HT-29 (cell line): ENCODE measurements at places on chromosomes 3 and 15. TPM values are rescaled to one million over a fixed set of nuclear protein-coding genes. Genes with fewer than 3 reads are reported as not detected.

The MOBP gene
- not detected in 2 replicates for total RNA-seq

DNA sequence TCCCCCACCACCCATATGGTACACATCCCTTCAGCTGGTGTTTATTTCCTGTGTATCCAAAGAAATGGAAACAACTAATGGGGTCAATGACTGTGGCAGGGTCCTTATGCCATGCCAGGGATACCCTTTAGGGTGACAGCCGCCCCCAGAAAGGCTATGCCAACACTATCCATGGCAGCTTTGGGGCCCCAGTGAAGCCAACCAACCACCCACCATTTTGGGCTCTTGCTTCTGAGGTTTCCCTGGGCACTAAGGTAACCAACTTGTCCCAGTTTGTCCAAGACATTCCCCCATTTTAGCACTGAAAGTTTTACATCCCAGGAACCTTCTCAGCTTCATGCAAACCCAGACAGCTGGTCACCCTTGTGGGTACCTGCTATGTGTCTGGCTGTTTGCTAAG, 233.1 kb downstream of the VPS13C start:
- DNase-seq, result no peak

The MPI gene
- total RNA-seq, result 61.3 and 81.8 TPM in 2 replicates

The STRA6 gene
- total RNA-seq, result 14.3 and 14.7 TPM in 2 replicates

The TMEM108 gene
- not detected in 2 replicates for total RNA-seq

The ECE2 gene
- total RNA-seq, result not detected in 2 replicates

DNA sequence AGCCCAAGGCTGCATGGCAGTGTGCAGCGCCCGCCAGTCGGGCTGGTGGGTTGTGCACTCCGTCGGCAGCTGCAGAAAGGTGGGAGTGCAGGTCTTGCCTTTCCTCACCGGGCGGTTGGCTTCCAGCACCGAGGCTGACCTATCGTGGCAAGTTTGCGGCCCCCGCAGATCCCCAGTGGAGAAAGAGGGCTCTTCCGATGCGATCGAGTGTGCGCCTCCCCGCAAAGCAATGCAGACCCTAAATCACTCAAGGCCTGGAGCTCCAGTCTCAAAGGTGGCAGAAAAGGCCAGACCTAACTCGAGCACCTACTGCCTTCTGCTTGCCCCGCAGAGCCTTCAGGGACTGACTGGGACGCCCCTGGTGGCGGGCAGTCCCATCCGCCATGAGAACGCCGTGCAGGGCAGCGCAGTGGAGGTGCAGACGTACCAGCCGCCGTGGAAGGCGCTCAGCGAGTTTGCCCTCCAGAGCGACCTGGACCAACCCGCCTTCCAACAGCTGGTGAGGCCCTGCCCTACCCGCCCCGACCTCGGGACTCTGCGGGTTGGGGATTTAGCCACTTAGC, 4.3 kb downstream of the ISL2 start:
- peak; percentile 85 for DNase-seq

The LRCH3 gene
- 30.6 and 36.5 TPM in 2 replicates for total RNA-seq

The UBR1 gene
- total RNA-seq, result 20.2 and 23.6 TPM in 2 replicates

GRCh38 chr3:168341192-168341815, 245.6 kb upstream of the GOLIM4 start:
- DNase-seq, result no peak

GRCh38 chr3:133112666-133113065, 74.5 kb downstream of the TMEM108 start:
- no peak for DNase-seq

DNA sequence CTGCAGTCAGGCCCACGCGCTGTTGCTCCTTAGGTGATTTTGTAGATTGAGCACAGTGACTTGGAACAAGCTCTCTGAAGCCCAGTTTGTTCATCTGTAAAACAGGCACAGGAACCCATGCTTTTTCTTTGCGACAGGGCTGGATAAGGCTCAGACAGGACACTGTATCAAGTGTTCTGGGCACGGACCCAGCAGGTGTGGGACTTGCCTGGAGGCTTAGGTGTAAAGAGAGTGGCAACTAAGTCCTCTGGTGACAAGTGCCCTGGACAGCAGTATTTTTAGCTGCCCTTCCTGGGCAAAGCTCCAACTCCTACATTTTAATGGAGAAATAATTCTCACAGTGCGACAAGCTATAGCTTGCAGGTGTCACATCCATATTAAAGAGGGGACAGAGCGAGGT, 32.2 kb downstream of the CD276 start:
- DNase-seq, result no peak

The IGSF11 gene
- total RNA-seq, result not detected in 2 replicates

The FAM174B gene
- 14.4 and 19.7 TPM in 2 replicates for total RNA-seq

- no peak for DNase-seq
These were observed 2.1 kb upstream of the PTPRG start for GRCh38 chr3:61559136-61559731.

DNA sequence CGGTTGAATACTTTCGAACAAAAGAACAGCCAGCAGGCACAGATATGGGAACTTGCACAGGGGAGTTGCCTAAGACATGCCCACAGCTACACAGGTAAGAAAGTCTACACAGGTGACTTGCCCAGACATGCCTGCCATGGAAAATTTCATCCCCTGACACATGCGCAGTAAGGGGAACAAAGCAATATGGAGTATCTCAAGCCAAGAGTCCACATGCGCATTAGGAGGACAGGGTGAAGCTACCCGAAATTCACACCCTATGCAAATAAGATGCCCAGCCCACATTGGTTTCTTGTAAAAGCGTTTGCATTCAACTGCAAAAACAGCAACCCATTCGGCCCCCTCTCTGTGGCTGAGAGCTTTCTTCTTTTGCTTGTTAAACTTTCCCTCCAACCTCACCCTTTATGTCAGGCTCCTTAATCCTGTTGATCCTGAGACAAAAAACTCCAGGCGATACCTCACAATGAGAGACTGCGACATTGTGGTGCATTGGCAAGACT, 49.3 kb upstream of the TRPM1 start:
- DNase-seq, result no peak

GRCh38 chr3:50222169-50222528, 13.9 kb upstream of the GNAI2 start:
- DNase-seq, result no peak

The ITPKA gene
- 7.3 and 9.7 TPM in 2 replicates for total RNA-seq

- DNase-seq, result no peak
These were observed 154.1 kb downstream of the EPHB1 start for GRCh38 chr3:134949150-134949549.

DNA sequence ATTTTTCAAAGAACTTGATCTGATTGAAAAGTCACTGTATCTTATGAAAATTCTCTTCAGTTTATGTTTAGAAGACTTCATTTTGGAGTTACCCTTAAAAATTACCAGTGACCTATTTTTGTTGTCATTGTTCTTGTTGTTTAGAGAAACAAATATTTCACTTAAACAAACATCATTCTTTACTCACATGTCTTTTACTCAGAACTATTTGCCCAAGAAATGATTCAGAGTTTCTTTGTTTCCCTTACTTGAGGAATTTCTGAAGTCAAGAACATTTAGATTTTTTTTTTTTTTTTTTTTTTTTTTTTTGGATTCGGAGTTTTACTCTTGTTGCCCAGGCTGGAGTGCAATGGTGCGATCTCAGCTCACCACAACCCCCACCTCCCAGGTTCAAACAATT, 259.6 kb upstream of the UBE2E1 start:
- DNase-seq, result no peak

- DNase-seq, result no peak
These were observed 184.0 kb downstream of the GOLGA6L6 start for GRCh38 chr15:20357481-20358065.

GRCh38 chr3:126179825-126180476, 435 bp downstream of the ALDH1L1 start:
- DNase-seq, result no peak

The LIPH gene
- 5.3 and 11.6 TPM in 2 replicates for total RNA-seq

GRCh38 chr15:96457841-96458240, 127.3 kb downstream of the NR2F2 start:
- DNase-seq, result no peak

DNA sequence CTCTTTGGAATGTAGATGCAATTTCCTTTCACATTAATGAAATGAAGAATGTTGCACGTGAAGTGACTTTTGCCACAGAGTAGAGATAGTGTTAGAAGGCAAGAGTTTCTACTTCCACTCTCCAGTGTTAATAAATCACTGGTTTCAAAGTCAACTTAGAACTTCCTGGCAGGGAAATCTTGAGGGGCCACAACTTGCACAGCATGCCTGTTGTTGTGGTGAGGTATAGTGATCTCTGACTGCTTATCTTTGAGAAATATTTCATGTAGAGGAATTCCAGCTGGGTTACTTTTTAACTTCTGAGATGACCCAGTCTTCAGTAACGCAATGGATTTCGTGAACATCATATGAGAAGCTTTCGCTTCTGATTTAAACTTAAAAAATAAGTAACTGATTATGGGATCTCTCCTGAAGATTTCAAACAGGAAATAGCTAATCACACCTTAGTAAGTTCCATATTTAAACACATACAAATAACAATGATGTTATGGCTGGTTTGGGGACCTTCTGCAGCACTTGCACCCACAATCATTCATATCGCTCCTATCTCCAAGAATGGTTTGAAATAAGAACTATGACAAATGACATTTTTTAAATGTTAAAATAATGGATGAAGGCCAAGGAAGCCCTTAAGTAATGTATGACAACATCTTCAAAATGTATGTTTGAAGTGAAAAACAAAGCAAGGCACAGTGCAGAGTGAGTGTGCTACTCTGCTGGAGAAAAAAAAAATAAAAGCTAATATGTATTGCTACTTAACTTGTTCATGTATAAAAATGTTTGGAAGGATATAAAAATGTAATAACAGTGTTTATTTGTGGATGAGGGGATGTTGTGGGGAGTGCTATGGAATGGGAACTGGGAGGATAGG, 726.5 kb upstream of the NECTIN3 start:
- peak; percentile 60 for DNase-seq

DNA sequence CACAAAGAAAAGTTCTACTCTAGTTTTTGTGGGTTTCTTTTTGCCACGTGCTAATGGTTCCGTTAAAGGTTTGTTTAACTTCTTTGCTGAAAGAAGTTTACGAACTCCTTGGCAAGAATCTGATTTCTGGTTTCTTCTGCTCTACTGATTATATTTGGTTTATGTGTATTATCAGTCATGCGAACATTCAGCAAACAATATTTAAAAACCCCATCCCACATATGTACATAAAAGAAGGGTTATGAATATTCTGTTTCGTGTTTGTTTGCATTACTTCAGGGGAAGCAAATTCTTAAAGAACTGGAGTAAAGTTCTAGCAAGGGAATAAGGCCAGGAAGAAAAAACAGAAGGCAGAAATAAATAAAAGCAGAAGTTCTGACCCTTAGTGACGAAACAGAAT, 9.8 kb downstream of the LARS2 start:
- no peak for DNase-seq

- no peak for DNase-seq
These were observed 42.1 kb downstream of the MINAR1 start for GRCh38 chr15:79474252-79474651.

The CTXN2 gene
- total RNA-seq, result not detected in 2 replicates

The MCTP2 gene
- total RNA-seq, result 16.1 and 20.0 TPM in 2 replicates

DNA sequence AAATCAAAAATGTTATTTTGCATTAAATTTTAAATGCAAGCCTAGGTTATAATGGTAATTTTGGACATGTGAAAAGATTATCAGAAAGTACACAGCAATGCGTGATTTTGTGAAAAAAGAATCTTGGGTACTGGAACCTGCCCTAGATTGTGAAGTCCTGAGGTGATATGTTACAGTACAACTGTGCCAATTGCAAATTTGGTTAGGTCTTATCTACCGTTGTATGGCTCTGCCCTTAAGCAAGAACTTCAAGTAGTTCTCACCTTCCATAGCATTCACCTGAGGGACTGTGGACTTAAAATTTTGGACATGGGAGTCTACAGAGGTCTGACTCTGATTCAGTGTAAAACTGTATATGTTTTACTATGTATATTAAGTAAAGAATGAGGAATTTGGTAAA, 140.2 kb downstream of the PEX5L start:
- no peak for DNase-seq

The A4GNT gene
- not detected in 2 replicates for total RNA-seq

DNA sequence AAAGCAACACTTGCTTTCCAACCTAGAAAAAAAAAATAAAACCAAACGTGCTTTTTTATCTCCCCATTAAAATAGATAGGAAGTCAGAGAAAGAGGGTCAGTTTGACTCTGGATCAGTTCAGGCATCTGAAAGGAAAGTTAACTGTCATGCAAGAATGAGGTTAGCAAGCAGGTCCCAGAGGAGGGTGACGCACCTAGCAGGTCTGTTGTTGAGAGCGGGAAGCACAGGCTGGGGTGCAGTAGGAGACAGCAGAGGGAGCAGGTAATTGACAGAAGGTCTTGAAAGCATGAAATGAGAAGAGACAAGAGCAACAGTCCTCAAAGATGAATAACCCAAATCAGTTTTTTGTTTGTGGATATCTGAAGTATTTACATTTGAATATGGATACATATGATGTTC, 82.5 kb downstream of the ANO10 start:
- no peak for DNase-seq

- DNase-seq, result no peak
These were observed 17.2 kb downstream of the CCDC33 start for GRCh38 chr15:74253211-74253921.

DNA sequence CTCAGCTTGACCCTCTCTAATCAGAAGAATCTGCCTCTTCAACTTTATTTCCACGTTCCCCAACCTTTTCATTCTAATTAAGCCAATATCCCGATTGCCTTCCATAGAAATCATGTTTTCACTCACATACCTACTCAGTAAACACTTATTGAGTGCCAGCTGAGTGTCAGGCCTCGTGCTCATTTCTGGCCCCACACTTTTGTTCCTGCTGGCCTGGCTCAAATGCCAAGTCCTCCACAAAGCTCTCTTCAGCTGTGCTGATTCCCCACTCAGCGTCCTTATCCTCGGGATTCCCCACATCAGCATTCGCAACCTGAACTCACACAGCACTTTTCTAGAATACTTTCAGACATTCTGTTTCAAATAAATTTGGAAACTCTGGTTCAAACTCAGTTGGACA, 68.9 kb downstream of the THBS1 start:
- no peak for DNase-seq

- DNase-seq, result no peak
These were observed 211.2 kb downstream of the WDR72 start for GRCh38 chr15:53548236-53548635.

The SLC25A20 gene
- 9.1 and 11.3 TPM in 2 replicates for total RNA-seq

The CASR gene
- not detected in 2 replicates for total RNA-seq

DNA sequence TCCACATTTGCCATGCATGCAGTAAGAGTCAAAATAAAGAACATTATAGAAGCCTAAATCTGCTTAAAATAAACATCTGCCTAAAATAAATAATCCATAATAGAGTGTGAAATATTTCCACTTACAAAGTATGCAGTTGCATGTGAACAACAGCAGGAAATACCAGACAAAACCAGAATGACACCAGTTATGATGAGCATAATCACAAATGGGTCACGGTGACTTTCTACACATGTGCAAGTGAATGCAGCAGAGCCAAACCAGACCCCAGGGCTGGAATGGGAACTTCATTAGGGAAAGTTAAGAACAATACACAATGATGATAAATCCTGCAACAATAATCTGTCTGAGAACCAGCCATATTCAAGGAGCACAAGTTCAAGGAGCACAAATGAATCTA, 615.5 kb downstream of the ROBO2 start:
- no peak for DNase-seq
